NCI-H524 (cell line): ENCODE measurements at places on chromosomes 5 and 9.

- DNase-seq, result no peak
Measured at GRCh38 chr9:129398961-129399633, 221.0 kb upstream of the IER5L start.

GRCh38 chr5:161420521-161420920 lies 126.0 kb downstream of the GABRB2 start:
- DNase-seq, result peak; percentile 33

- no peak for DNase-seq
Measured at GRCh38 chr9:93492327-93492726, 38.9 kb upstream of the FAM120AOS start.

- DNase-seq, result no peak
Measured at GRCh38 chr5:133363807-133364587, 248.3 kb downstream of the FSTL4 start.

GRCh38 chr5:81848362-81848880 lies 97.5 kb upstream of the SSBP2 start:
- DNase-seq, result no peak

DNA sequence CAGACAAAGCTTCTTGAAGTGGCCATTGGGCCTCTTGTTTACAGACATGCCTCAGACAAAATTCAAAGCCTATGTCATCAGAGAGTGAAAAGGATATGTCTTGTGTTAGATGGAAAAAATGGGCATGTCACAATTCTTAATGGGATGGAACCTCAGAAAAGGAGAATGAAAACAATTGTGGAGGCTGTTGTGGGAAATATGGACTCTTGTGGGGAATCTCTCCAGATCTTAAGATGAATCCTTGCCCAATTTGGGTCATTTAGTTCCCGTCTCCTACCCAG lies 19.5 kb downstream of the SLC22A5 start:
- DNase-seq, result no peak

DNA sequence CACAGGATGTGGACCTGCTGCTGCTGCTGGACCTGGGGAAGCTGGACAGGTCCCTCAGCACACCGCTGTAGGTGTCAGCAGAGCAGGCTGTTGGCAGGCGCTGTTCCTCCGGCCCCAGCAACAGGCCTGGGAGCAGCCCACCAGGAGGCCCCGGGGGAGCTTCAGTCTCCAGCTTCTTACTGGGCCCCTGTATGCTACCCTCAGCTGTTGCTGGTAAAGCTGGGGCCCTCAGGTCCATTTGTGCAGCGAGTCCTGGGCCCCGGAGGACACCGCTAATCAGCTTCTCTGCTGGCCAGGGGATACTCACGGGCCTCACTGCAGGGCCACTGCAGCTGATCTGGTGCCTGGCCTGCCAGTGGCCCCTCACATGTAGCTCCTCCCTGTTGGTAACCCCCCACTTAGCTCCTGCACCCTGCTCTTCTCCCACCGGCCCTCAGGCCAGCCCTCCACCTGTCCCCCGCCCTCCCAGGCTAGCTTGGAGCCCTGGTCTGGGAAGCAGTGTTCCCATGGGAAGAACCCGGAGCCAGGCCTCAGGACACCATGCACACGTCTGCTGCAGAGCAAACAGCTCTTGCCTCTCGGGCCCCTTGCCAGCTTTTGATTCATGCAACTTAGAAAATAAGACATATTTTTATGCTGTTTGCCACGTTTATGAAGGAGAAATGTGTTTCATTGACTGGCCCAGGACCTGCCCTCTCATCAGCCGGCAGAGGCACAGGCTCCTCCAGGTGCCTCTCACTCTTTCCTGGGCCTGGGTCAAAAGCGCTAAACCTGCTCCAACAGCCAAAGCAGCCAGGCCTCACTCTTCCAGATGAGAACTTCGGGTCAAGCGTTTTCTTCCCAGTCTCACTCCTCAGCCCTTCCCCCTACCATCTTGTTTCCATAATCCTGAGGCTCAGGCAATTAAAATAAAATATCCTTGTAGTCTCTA lies 61.0 kb upstream of the ADAMTS2 start:
- DNase-seq, result no peak

GRCh38 chr5:180395540-180396274 lies 42.6 kb upstream of the GFPT2 start:
- DNase-seq, result no peak

DNA sequence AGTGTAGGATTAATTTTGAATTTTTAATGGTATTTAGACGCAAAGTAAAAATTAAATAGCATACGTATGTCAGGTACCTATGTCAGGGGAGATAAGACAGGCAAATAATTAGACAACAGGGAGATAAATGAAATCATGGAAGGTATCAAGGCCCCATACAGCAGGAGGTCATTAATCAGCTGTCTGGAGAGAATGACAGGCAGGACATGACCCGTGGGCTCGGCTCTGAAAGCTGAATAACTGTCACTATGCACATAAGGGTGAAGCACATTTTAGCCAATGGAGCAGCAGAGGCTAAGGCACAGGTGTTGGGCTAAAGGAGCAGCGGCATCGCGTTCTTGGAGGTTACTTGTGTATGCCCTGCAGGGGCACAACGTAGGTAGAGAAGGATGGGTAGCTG lies 11.9 kb downstream of the SLC25A51 start:
- no peak for DNase-seq

GRCh38 chr9:135903786-135904520 lies 3.4 kb downstream of the CAMSAP1 start:
- no peak for DNase-seq

- DNase-seq, result no peak
Measured at GRCh38 chr9:82242285-82242963, 253.9 kb downstream of the SPATA31D1 start.

- DNase-seq, result no peak
Measured at GRCh38 chr5:50595199-50595598, 71.2 kb upstream of the PARP8 start.

DNA sequence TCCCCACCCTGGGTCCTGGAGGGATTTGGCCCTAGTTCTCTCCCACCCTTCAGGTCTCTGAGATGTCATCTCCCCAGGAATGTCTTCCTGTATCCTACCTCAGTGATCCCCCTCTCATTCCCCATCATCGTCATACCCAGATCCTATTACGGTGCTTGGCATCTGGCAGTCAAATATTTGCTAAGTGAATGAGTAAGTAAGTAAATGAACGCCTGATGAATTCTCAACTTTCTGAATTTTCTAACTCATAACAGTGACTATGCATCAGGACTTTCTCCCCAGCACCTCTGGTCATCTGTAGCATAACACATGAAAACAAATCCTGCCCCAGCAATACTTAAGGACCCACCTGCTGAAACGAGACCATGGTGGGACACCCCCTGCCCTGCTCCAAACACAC lies 244.2 kb downstream of the EBF1 start:
- no peak for DNase-seq

DNA sequence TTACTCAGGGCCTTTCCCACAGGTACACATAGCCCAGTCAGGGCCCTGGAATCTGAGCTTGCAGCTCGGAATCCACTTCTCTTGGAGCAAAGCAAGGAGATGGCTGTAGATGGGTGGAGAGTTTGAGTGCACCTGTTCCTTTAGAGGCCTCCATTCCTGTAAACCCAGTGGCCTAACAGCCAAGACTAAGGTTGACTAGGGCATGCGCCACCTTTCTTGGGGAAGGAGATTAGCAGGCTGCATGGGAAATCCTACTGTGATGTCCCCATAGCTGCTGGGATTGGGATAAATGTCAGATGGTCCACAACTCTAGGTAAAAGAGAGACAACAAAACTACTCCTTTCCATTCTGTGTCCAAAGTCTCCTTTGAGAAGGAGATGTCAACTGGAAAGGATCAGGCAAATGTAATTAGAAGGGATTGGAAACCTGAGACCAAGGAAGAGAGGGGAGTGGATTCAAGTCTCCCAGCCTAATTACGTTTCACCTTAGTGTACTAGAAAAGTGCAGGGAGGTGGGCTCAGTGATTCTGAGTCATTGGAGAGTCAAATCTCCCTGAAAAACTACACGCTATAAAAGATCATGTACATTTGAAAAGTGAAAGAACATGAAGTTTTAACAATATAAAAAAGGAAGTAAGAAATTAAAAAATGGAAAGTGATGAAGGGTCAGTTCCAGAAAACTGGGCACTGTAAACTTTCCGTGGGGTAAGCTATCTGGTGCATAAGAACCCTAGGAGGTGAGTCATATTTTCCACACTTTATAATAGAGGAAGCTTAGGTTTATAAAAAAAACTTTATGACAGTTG lies 104.2 kb downstream of the SEC61B start:
- peak; percentile 29 for DNase-seq

GRCh38 chr5:139690064-139690802 lies 42.1 kb downstream of the CXXC5 start:
- peak; percentile 67 for DNase-seq

DNA sequence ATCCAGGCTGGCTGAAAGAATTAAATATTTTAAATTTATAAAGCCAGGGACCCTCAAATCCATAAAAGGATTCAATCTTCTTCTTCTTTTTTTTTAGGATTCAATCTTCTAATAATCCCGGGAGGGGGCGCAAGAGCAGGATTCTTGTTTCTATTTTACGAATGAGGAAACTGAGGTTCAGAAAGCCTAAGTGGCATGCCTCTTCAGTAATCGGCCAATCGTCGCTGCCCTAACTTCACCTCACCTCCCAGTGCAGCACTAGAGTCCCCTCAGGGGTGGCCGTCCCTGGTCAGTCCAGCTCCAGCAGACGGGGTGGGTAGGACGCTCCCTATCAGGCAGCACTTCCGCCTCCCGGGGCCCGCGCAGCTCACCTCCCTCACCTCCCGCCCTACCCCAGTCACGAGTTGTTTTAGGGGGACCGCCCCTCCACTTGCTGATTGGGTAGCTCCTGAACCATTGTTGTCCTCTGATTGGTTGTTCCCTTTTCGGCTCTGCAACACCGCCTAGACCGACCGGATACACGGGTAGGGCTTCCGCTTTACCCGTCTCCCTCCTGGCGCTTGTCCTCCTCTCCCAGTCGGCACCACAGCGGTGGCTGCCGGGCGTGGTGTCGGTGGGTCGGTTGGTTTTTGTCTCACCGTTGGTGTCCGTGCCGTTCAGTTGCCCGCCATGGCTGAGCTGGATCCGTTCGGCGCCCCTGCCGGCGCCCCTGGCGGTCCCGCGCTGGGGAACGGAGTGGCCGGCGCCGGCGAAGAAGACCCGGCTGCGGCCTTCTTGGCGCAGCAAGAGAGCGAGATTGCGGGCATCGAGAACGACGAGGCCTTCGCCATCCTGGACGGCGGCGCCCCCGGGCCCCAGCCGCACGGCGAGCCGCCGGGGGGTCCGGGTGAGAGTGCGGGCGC lies at the start of gene CLTA:
Gene CLTA (plus strand): TSS at position 534 of the 902 bp plus-strand sequence. CDS start 136 bp downstream, at position 670.
- DNase-seq, result peak; percentile 98

GRCh38 chr9:4581861-4582565 lies 80.1 kb upstream of the PLPP6 start:
- DNase-seq, result no peak

GRCh38 chr5:142110046-142110531 lies 1.5 kb downstream of the NDFIP1 start:
- DNase-seq, result peak; percentile 22

DNA sequence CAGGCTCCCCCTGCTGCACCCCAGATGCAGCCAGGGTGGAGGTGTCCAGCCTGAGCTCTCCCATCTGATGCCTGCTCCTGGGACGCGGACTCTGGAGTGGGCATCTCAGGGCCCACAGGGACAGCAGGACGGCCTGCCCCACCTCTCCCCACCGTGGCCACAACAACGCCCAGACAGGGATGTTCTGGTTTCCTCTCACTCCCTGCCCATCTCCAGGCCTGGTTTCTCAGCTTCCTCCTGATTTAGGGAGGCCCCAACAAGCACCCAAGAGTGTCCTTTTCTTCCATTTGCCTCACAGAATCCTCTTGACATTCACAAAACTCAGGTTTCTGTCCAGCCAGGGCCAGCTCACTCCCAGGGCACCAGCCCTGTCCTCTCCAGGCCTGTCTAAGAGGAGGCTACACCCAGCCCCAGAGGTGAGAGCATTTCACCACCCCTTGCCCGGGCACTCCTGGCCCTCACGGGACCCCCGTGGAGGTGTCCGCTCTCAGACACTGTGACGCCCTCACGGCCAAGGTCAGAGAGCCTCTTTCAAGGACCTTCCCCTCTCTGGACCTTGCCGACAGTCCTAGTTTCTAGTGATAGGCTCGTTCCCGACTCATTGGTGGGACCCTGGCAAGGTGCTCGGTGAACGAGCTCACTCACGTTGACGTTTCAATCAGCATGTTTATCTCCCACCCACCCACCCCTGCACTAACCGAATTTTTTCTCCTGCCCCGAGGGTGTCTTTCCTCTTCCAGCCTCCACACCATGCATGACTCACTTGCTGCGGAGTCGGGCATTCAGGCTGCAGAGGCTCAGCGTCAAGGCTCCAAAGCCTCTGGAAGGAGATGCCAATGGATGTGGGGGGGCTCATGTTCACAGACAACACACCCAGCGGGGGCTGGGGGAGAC lies 62.0 kb upstream of the UNC5A start:
- DNase-seq, result no peak

DNA sequence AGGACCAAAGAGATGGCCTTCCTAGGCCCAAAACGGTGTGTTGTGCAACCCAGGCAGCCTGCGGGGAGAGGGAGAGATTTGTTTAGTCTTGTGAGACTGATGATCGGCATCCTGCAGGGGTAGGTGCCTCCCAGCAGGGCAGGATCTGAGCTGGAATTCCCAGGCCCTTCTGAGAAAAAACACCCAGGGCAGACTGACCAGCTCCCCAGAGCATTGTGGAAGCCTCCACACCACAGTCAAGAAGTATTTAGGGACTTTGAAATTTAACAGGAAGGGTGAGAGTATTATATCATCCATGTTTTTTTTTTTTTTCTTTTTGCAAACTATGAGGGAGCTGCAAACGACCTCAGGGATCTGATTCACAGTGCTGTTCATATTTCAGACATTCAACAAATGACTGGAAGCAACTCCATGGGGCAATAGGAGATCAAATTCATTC lies 104.5 kb upstream of the LHFPL2 start:
- no peak for DNase-seq

- peak; percentile 75 for DNase-seq
Measured at GRCh38 chr5:102807878-102808502, 52.9 kb downstream of the PAM start.

DNA sequence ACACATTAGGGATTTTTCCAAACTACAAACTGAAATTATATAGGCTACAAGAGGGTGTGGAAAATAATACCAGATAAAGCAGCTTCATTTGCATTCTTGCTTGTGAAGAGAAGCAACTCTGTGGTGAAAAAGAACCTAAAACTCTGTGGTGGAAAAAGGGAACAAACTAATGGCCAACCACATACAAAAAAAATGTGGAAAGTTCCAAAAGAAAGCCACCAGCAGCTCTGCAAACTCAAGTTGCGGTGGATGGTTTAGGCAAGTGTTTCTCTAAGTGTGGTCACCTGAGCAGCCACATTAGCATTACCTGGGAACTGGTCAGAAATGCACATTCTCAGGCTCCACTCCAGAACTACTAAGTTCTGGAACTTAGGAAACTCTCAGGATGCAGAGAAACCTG lies 586.4 kb downstream of the ACTL7B start:
- no peak for DNase-seq

DNA sequence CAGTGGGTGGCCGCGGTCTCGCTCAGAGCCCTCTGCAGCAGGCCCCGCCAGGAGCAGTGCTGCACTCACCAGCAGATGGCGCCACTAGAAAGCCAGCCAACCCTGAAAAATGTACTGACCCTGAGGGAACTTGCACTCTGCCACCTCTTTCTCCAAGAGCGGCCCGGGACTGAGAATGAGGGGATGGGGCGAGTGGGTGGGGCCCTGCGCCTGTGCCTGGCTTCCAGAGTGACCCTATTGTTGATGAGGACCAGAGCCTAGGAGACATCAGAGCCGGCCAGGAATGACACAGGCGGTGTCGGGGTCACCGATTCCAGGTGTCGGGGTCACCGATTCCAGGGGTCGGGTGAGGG lies 2.9 kb upstream of the IL17B start:
- DNase-seq, result peak; percentile 58

GRCh38 chr5:118768607-118769175 lies 219.7 kb downstream of the DTWD2 start:
- no peak for DNase-seq
